ENCODE measurements at places on chromosomes 2 and 18.

DNA sequence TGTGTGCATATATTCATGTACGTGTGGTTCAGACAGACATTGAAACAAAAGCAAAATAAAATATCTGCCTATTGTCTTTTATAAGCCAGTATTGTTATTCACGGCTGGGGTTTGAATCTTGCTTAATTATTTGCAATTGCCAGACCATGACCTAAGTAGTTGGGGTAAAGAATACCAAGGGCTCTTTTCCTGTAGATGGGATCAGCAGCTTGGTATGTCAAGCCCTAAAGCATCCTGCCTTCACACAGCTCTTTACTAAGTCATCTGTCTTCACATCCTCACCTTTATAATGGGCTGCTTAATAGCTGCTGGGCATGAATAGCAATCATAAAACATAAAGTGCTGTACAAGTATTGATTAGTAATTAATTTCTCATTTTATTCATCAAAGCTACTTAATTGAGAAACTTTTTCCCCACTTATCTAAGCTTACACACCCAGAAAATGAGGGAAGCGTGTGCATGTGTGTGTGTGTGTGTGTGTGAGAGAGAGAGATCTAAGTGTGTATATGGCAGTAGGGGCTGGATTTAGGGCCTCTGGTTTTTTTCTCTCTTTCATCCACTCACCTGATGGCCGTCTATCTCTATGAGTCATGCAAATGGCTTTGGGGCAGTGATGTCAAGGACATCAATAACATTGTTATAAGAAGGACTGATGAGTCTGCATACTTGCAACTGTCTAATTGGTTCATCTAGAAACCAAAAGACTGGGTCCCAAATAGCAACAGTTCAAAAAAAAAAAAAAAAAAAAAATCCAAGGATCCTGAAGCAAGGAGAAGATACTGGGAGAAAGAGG is 244.1 kb upstream of the TNP1 start:
- DNase-seq = no peak

DNA sequence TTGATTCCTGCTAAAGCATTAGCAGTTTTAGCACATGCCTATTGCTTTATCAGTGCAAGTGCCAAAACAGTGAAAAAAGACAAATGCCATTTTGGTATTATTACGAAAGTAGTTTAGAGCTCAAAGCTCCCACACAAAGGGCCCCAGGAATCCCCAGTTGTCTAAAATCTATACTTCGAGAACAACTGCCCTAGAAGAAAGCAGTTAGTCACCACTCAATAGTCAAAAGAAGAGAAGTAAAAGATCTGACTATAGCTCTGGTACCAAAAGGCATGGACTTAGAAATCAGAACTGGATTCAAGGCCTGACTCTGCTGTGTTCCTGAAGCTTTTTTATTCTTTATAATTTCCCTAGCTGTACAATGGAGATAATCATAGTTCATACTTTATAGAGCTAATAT is 21.8 kb downstream of the SCN3A start:
- no peak for DNase-seq

GRCh38 chr18:35241448-35241804 is 592 bp downstream of the ZNF397 start:
- no peak for DNase-seq

GRCh38 chr18:8703781-8704301 is 1.5 kb upstream of the MTCL1 start:
- no peak for DNase-seq

GRCh38 chr2:24115057-24115456 is 8.1 kb downstream of the PFN4 start:
- DNase-seq = no peak

DNA sequence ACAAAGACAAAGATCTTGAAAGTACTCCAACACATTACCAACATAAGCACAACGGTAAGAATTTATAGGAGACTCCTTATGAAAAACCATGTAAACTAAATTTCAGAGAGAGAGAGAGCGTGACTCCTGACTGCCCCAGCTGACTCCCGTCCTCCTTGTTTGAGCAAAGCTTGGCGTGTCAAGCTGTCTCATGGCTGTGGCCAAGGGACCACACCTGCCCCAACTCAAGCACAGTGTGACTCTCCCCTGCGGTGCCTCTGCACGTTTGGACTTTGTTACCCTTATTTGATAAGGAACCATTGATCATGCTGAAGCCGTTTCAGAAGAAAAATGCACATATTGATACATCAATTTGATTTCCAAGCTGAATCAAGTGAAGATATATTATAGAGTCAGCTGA is 124.8 kb downstream of the COL6A3 start:
- DNase-seq = no peak

GRCh38 chr18:75137346-75137877 is 71.5 kb downstream of the PTGR3 start:
- no peak for DNase-seq

DNA sequence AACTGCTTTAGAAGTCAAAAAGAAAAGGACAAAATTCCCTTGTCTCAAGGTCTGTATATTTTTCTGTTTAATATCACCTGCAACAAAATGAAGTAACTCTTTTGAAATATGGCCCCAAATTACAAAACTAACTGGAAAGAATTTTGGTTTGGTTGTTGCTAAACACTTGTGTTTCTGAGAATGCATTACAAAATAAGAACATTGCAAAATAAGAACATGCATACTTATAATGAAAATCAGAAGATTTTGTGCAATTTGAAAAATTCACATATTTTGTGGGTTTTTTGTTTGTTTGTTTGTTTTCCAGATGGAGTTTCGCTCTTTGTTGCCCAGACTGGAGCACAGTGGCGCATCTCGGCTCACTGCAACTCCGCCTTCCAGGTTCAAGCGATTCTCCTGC is 21.8 kb downstream of the NDUFB3 start:
- no peak for DNase-seq

DNA sequence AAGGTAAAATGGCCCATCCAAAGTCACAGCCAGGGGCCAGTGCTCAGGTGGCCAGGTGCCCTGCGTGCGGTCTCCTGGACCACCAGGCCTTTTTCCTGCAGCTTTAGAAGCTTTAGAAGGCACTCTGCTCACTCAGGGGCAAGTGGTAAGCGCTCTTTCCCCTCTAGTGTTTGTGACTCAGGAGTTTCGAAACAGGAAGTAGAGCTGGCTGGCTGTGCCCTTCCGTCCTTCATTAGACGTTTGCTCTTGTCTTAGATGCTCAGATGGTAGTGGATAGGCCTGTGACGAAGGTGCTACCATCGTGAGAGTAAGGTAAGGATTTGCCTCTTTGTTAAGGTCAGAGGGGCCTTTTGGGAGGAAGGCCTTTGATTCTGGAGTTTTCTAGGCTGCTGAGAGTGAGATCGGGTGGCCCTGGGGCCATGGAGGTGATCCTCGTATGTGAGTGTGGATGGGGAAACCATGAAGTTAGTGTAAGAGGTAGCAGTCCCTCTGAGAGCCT is at the start of gene CASP8:
TSS of gene CASP8 (plus strand) at position 235 of the 499 bp plus-strand sequence. CDS start 5,951 bp downstream, outside the sequence.
- DNase-seq = peak; percentile 86
